ENCODE measurements at places on chromosomes 7 and 10.

DNA sequence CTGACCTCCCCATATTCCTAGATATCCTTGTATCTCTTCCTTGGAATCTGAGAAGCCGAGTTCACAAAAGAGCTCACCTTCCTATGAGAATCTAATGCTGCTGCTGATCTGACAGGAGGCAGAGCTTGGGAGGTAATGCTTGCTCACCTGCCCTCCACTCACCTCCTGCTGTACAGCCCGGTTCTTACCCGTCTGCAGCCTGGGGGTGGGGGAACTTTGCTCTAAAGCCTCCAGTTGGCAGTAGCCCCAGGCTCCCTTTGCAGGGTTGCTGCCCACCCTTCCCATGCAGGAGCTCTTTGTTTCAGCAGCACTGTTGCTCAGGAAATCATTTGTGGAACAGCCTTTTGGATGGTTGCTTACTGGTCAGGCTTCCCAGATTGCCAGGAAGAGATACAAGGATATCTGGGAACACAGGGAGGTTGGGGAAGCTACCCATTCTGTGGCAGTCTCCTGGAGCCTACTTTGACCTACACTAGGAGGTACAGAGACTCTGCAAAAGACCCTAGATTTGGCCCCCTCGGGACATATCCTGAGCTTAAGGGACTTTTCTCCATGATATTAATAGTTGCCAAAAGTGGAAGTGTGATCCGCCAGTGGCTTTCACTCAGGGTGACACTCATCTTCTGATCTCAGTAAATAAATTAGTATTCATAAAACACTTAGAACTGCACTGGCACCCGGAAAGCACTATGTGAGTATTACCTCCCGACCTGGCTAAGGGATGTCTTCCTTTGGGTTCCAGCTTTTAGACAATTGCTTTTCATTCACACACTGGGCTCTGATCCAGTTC is 363.7 kb upstream of the PODXL start:
- DNase-seq: no peak

DNA sequence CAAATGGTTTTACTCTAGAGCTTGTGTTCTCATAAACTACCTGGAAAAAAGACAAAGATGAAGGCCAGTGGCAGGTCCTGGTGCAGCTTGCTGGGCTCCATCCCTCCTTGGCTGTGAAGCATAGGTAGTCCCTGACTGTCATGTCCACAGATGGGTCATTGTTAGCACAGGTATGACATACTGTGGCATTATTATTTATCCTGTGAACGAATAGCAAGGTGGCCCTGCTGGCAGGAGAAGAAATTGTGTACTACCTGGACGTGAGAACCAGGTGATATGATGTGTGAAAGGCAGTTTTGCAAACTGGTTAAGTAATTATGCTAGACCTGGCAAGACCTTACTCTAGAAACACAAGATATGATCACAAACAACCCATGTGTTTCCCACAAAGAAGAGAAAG is 63.9 kb downstream of the CCDC71L start:
- no peak for DNase-seq

DNA sequence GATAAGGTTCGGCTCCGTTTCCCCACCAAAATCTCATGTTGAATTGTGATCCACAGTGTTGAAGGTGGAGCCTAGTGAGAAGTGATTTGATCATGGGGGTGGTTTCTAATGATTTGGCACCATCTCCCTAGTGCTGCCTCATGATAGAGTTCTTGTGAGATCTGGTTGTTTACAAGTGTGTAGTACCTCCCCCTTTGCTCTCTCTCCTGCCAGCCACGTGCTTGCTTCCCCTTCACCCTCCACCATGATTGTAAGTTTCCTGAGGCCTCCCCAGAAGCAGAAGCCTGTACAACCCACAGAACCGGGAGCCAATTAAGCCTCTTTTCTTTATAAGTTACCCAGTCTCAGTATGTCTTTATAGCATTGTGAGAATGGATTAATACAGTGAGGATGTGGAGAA is 12.1 kb upstream of the LRGUK start:
- no peak for DNase-seq

DNA sequence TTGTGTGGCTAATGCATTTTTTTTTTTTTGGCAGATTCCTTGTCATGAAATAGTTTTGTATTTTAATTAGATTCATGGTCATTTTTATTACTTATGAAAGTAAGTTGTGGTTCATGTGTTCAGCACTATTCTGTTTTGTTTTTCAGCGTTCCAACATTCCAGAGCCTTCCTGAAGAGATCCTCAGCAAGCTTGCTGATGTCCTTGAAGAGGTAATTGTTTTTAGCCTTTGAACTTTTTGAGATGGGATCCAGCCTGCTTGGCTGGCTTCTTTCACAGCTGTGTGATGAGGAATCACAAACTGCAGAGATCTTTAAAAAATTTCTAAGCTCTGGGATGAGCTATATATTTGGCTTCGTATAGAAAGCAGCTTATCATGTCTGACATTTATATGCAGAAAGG is 208.0 kb upstream of the CSTF2T start:
- DNase-seq: no peak

DNA sequence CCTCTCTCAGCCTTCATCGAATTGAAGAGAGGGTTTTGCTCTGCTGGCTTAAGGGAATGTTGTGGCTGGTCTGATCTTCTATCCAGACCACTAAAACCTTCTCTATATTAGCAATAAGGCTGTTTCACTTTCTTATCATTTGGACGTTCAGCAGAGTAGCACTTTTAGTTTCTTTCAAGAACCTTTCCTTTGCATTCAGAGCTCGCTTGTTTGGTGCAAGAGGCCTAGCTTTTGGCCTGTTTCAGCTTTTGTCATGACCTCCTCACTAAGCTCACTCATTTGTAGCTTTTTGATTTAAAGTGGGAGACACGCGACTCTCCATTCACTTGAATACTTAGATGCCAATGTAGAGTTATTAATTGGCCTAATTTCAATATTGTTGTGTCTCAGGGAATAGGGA is 3.9 kb downstream of the MPP7 start:
- no peak for DNase-seq

DNA sequence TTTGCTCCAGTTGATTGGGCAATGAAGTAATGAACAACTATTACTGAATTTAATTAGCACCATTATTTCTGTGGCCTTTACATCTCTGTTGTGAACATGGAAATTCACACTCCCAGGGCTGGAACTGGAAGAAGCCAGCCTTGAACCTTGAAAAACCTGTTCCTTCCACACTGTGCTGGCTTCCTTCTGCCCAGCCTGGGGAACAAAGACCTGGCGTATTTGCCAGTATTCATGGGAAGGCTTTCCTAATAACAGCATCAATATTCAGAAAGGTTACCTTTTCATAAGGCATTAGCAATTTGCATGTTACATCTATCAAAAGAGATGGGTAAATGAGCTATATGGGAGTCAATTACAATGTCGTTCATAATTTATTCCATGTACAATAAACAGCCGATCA is 1.3 kb downstream of the C10orf90 start:
- DNase-seq: no peak

DNA sequence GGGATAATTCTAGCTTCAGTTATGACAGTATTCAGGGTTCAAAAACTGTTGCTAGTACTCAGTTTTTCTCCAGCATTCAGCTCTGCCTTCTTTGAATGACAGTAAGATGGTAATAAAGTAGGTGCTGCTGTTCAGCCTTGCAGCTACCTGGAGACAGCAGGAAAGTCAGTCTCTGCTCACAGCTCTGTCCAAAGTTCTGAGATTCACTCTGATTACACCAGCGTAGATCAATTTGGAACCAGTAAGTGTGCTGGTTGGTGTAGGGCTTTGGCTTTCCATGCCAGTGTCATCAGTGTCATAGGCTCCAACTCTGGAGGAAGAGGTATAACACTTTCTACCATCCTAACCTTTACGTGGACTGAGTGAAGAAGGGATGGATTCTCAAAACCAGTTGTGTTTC is 26.2 kb downstream of the STK17A start:
- no peak for DNase-seq

- DNase-seq: no peak
These were observed 104.7 kb upstream of the PCGF5 start for GRCh38 chr10:91115618-91116390.

GRCh38 chr10:21888959-21889358 is 114.6 kb downstream of the DNAJC1 start:
- DNase-seq: no peak

- no peak for DNase-seq
These were observed 28.6 kb downstream of the JAZF1 start for GRCh38 chr7:28151965-28152364.

GRCh38 chr10:44402465-44403195 is 17.7 kb upstream of the CXCL12 start:
- DNase-seq: no peak

- DNase-seq: no peak
These were observed 47.0 kb upstream of the CDK1 start for GRCh38 chr10:60731134-60731885.

DNA sequence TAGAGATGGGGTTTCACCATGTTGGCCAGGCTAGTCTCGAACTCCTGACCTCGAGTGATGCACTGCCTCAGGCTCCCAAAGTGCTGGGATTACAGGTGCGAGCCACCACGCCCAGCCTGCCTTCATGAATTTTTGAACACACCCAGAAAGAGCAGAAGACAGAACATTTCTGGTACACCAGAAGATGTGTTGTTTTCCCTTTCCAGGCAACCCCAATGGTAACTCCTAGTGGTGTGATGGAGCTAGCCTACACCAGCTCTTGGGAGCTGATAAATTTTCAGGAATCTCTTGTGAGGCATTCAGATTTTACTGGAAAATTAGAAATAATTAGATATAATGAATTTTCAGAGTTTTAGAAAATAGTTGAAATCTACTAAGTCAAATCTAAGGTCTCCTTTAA is 904 bp upstream of the CCDC7 start:
- no peak for DNase-seq

GRCh38 chr7:77989981-77990566 is 191.5 kb downstream of the PHTF2 start:
- no peak for DNase-seq

- no peak for DNase-seq
These were observed 13.7 kb downstream of the ZMIZ2 start for GRCh38 chr7:44762300-44762699.

- no peak for DNase-seq
These were observed 177.9 kb downstream of the TNS3 start for GRCh38 chr7:47404010-47404409.

- DNase-seq: no peak
These were observed 67.7 kb downstream of the ZMIZ1 start for GRCh38 chr10:79136236-79137005.

- DNase-seq: no peak
These were observed 94.9 kb upstream of the IKZF1 start for GRCh38 chr7:50209461-50210135.

- DNase-seq: no peak
These were observed 28.4 kb upstream of the PTER start for GRCh38 chr10:16408379-16408778.

- DNase-seq: no peak
These were observed 32.8 kb downstream of the MRPS33 start for GRCh38 chr7:140981951-140982350.

GRCh38 chr7:114711241-114711640 is 210.7 kb upstream of the MDFIC start:
- DNase-seq: no peak

DNA sequence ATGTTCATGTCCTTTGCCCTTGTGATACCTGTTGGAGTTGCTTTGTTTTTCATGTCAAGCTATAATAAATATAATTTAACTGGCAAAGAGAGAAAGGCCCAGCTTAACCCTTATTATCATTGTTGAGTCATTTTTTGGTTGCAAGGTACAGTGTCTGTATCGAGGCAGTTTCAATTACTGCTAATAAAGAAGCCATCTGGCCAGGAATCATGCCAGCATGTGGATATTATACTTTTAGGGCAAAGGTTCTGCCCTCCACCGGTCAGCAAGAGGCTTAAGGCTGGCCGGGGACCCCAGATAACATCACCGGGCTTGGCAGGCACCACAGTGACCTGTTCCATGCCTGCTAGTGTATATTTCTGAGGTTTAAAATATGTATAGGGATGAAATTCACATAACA is 9.0 kb upstream of the CYP3A4 start:
- DNase-seq: no peak

GRCh38 chr7:93821463-93821862 is 69.1 kb downstream of the TFPI2 start:
- DNase-seq: no peak

DNA sequence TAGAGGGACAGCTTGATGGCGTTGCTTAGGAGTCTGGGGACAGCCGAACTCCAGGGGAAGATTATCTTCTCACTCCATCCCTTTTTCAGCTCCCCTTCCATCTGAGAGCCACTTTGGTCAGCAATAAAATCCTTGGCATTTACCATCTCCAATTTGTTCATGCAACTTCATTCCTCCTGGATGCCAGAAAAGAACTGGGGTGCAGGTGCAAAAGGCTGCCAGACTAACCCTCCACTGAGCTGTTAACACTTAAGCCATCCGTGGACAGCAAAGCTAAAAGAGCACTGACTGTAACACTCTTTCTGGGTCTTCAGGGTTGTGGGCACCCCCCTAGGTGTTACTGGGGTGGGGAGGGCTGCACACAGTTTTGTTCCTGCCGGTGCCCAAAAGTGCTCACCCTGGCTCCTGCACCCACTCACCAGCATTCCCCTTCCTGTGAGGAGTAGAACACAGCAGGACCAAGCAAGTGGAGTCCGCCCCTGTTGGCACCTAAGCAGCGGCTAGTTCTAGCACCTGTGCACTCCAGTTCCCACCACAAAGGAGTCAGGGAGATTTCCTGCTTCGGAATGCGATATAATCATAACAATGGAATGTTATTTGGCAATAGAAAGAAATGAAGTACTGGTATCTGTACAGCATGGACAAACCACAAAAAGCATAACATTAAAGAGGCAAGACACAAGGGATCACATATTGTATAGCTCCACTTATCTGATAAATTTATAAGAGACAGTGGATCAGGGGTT is 95.1 kb downstream of the NPY start:
- no peak for DNase-seq

GRCh38 chr10:75427951-75428350 is 3.5 kb upstream of the LRMDA start:
- DNase-seq: no peak

DNA sequence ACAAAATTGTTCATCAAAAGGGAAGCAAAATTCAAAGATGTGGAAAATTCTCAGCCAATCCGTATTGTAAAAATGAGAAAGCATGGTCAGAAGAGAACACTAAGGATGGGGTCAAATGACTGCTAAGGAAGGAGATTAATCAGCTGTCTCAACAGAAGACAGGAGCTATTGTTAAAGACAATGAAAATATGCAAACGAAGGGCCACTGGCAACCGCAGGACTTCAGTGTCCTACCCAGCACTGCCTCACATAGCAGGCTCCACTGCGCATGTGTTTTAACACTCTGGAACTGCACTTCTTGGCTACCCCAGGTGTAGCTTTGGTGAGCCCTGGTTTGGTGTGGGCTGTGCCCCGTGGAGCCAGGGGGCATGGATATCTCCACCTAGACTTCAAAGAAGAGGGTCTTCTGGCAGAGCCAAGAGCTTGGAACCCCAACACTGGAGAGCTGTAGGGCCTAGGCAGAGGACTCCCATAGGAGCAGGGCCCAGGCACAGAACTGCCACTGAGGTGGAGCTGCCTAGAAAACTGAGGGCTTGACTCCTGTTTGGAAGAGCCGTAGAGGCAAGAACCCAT is 176.2 kb upstream of the GDF10 start:
- no peak for DNase-seq

GRCh38 chr7:101922631-101923601 is 105.5 kb downstream of the CUX1 start:
- no peak for DNase-seq

All from SIG-M5 (cell line).